ENCODE measurements at places on chromosomes 16 and 17. TPM values are rescaled to one million over a fixed set of nuclear protein-coding genes. Genes with fewer than 3 reads are reported as not detected.
A peak's percentile ranks its signal among the peaks of the same experiment; 100 is the strongest.

DNA sequence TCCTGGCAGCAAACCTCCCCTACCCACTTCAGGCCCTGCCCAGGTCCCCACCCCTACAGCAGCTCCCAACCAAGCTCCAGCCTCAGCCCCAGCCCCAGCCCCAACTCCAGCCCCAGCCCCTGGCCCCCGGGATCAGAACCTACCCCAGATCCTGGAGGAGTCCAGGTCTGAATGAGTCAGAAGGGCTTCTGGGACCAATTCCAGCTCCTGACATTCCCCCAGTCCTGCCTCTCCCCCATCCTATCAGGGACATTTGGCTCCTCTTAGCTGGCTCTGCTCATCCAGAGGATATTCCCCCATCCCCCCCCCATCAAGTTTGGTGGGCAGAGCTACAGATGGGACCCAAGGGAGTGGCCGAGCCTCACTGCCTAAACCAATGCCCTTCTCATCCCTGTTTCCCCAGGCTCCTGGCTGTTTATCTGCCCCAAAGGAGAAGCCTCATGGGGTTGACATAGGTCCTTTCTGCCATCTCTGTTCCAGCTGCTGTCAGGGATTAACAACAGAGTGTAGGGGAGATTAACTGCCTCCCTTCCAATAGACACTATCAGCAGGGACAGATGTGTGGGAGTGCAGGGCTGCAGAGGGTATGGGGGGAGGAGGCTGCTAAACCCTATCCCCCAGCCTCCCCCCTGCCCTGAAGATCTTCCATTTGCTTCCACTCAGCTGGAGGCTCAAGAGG is 16.5 kb downstream of the CNTNAP1 start:
- H3K4me1 ChIP-seq: no peaks in the 10 kb centered on the region
- H3K36me3 ChIP-seq: peaks cover 7% of the 10 kb centered on the region
- H3K27me3 ChIP-seq: no peaks in the 10 kb centered on the region
- H3K4me3 ChIP-seq: no peak overlapping the region
- H3K27ac ChIP-seq: no peak overlapping the region

- H3K4me1 ChIP-seq: no peaks in the 10 kb centered on the region
- no peak overlapping the region for H3K4me3 ChIP-seq
- peaks cover under 1% of the 10 kb centered on the region for H3K27me3 ChIP-seq
- no peak overlapping the region for H3K27ac ChIP-seq
Measured at GRCh38 chr17:74520016-74520434, 11.2 kb downstream of the CD300LB start.

GRCh38 chr16:85640585-85640984 is 27.5 kb downstream of the GSE1 start:
- H3K4me3 ChIP-seq: no peak overlapping the region
- no peaks in the 10 kb centered on the region for H3K4me1 ChIP-seq
- H3K27me3 ChIP-seq: no peaks in the 10 kb centered on the region

- peaks cover 94% of the 10 kb centered on the region for H3K4me1 ChIP-seq
- no peak overlapping the region for H3K4me3 ChIP-seq
- H3K36me3 ChIP-seq: peaks cover 36% of the 10 kb centered on the region
- H3K27ac ChIP-seq: no peak overlapping the region
Measured at GRCh38 chr16:89318430-89318758, 100.9 kb downstream of the ZNF778 start.

- H3K4me3 ChIP-seq: no peak overlapping the region
- H3K36me3 ChIP-seq: peaks cover 13% of the 10 kb centered on the region
- H3K27me3 ChIP-seq: no peaks in the 10 kb centered on the region
- H3K27ac ChIP-seq: no peak overlapping the region
Measured at GRCh38 chr17:60293580-60294335, 98.2 kb downstream of the USP32 start.

GRCh38 chr17:82828875-82829487 is 10.8 kb downstream of the ZNF750 start:
- H3K4me3 ChIP-seq: no peak overlapping the region
- H3K4me1 ChIP-seq: no peaks in the 10 kb centered on the region
- DNase-seq: no peak
- H3K36me3 ChIP-seq: peaks cover 51% of the 10 kb centered on the region
- no peaks in the 10 kb centered on the region for H3K27me3 ChIP-seq

DNA sequence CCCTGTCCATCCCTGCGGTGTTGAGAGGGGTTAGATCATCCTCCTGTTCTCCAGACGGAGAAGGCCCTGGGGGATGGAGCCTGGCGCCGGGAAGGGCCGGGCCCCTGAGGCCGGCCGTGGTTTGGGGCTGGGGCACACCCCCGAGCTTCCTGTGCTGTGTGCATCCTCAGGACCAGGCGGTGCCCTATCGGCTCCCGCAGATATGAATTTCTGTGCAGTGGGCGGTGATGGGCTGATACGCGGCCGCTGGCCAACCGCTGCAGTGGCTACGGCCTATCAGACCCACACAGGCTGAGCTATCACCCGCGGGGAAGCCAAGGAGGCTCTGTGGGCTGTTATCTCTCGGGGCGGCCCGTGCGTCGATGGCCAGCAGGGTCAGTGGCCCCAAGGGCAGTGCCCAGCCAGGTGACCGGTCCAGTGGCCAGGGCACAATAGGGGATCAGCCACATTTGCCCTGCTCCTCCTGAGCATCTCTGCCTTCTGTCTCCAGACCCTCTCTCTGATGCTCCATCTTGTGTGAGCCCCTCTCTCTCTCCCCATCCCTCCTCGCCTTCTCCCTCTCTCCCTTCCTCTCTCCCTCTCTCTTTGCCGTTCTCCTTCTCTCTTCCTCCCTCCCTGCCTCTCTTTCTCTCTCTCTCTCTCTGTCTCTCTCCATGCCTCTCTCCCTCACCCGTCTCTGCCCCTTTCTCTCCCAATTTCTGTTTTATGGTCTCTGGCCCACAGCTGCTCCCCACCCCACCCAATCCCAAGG is 38.7 kb downstream of the ZFPM1 start:
- H3K4me1 ChIP-seq: no peaks in the 10 kb centered on the region
- no peaks in the 10 kb centered on the region for H3K36me3 ChIP-seq
- H3K27ac ChIP-seq: no peak overlapping the region
- H3K27me3 ChIP-seq: no peaks in the 10 kb centered on the region
- DNase-seq: no peak
- no peak overlapping the region for H3K4me3 ChIP-seq

- H3K36me3 ChIP-seq: peaks cover 4% of the 10 kb centered on the region
- H3K4me1 ChIP-seq: peaks cover 27% of the 10 kb centered on the region
- H3K27me3 ChIP-seq: no peaks in the 10 kb centered on the region
- peak; percentile 87 for DNase-seq
- peak overlapping the region; percentile 94 for H3K4me3 ChIP-seq
Measured at GRCh38 chr16:85554889-85555718, 58.0 kb upstream of the GSE1 start.

DNA sequence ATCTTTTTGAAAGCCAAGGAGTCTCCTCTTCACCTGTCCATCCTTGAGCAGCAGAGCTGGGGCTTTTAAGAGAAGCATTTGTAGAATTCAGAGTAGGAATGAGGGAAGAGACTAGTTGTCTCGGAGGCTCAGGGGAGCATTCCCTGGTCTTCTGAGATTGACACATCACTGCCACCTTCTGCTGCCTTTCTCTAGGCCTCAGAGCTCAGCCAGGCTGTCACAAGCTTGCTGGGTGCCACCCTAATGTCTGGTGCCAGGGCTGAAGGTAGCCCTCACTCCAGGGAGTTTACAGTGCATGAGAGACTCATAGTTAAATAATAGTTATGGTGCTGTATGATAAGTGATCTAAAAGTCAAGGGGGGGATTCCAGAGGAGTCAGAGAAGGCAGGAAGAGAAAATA is 39.7 kb downstream of the B9D1 start:
- H3K4me3 ChIP-seq: no peak overlapping the region
- H3K4me1 ChIP-seq: peaks cover 18% of the 10 kb centered on the region
- no peak overlapping the region for H3K27ac ChIP-seq
- H3K36me3 ChIP-seq: peaks cover 10% of the 10 kb centered on the region
- no peaks in the 10 kb centered on the region for H3K27me3 ChIP-seq

DNA sequence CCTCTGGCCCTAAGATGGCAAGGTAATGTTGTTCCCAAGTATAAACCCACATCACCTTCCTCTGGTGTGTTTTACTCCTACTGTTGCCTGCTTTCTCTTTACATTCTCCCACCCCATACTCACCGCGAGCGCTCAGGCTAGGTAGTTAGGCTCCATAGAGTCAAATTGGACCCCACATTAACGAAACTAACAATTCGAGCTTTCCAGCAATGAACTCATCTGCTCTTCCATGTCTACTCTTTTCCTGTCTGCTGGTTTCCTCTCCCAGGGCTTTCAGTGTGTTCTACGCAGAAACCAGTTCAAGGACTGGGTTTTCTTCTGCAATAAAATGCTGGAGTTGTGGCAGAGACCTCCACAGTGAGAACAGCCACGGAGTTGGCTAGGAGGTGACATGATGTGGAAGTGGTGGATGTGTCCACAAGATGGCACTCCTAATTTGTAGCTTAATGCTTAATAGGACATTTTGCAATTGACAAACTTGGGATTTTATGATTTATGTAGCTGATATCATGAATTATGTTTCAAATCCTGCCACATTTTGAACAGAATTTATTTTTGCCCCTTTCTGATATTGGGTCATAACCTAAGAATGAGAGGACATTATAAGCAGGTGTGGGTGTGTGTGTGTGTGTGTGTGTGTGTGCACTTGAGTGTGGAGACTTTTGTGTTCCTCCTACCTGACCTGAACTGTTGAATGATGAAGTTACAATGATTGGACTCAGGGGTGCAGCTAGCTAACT is 2.2 kb upstream of the UQCRC2 start:
- peaks cover 6% of the 10 kb centered on the region for H3K36me3 ChIP-seq
- no peaks in the 10 kb centered on the region for H3K27me3 ChIP-seq
- H3K4me3 ChIP-seq: no peak overlapping the region
- no peak overlapping the region for H3K27ac ChIP-seq
- DNase-seq: no peak

GRCh38 chr16:79318143-79318899 is 282.2 kb downstream of the MAF start:
- H3K4me1 ChIP-seq: no peaks in the 10 kb centered on the region
- H3K36me3 ChIP-seq: no peaks in the 10 kb centered on the region
- no peaks in the 10 kb centered on the region for H3K27me3 ChIP-seq
- no peak overlapping the region for H3K27ac ChIP-seq
- no peak overlapping the region for H3K4me3 ChIP-seq
- DNase-seq: no peak

- peaks cover 42% of the 10 kb centered on the region for H3K36me3 ChIP-seq
- no peaks in the 10 kb centered on the region for H3K27me3 ChIP-seq
- H3K4me1 ChIP-seq: peaks cover 21% of the 10 kb centered on the region
- no peak overlapping the region for H3K4me3 ChIP-seq
Measured at GRCh38 chr16:23414731-23415130, 38.3 kb downstream of the COG7 start.

DNA sequence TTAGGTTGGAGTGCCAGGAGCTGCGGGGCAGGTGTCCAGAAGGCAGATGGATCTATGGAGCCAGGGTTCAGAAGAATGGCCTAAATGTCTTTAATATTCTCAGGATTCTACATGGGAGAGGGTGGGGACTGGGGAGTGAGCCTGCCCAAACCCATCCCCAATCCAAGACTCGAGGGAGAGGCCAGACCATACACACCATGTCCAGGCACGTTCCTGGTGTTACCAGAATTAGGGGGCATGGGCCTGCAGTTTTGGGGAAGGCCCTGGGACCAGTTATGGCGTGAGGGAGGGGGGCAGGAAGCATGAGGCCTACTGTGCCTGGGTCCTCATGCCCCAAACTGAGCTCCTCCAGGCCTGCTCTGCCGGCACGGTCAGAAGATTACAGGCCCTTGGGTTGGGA is 1.9 kb downstream of the TAX1BP3 start:
- H3K4me3 ChIP-seq: no peak overlapping the region
- peaks cover 79% of the 10 kb centered on the region for H3K36me3 ChIP-seq
- peaks cover 17% of the 10 kb centered on the region for H3K4me1 ChIP-seq
- no peak for DNase-seq
- no peak overlapping the region for H3K27ac ChIP-seq

- peak overlapping the region; percentile 41 for H3K27ac ChIP-seq
- H3K4me1 ChIP-seq: peaks cover 25% of the 10 kb centered on the region
- no peaks in the 10 kb centered on the region for H3K36me3 ChIP-seq
- no peaks in the 10 kb centered on the region for H3K27me3 ChIP-seq
- H3K4me3 ChIP-seq: no peak overlapping the region
Measured at GRCh38 chr17:30332057-30332542, 1.8 kb downstream of the TMIGD1 start.

GDPD3 gene
- total RNA-seq: 0.50 TPM

KLHL10 gene
- total RNA-seq: not detected

MPV17L gene
- total RNA-seq: not detected

TMEM231 gene
- total RNA-seq: 1.9 TPM

MYH1 gene
- not detected for total RNA-seq
